Muscle of leg (tissue), 16 donors: ENCODE measurements at places on chromosomes 6 and 20.

- no peak for DNase-seq
Measured at GRCh38 chr6:113829696-113830045, 27.5 kb upstream of the MARCKS start.

DNA sequence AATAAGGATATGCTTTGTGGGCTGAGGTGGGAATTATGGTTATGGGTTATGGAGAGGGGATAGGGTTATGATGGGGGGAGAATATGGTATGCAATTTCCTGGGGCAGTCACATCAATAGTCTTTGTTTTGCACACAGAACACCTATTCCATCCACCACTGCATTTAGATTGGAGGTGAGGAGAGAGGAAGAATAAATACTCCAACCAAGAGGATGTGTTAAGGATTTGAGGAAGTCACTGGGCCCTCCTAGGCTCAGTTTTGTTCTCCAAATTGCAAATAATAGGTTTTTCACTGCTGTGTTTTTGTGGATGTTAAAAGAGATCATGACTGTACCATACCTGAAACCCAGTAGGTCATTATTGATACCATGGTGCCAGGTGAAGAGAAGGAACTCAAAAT is 29.5 kb upstream of the SIRPG start:
- no peak for DNase-seq

- no peak for DNase-seq
Measured at GRCh38 chr20:20293141-20293540, 74.8 kb upstream of the INSM1 start.

DNA sequence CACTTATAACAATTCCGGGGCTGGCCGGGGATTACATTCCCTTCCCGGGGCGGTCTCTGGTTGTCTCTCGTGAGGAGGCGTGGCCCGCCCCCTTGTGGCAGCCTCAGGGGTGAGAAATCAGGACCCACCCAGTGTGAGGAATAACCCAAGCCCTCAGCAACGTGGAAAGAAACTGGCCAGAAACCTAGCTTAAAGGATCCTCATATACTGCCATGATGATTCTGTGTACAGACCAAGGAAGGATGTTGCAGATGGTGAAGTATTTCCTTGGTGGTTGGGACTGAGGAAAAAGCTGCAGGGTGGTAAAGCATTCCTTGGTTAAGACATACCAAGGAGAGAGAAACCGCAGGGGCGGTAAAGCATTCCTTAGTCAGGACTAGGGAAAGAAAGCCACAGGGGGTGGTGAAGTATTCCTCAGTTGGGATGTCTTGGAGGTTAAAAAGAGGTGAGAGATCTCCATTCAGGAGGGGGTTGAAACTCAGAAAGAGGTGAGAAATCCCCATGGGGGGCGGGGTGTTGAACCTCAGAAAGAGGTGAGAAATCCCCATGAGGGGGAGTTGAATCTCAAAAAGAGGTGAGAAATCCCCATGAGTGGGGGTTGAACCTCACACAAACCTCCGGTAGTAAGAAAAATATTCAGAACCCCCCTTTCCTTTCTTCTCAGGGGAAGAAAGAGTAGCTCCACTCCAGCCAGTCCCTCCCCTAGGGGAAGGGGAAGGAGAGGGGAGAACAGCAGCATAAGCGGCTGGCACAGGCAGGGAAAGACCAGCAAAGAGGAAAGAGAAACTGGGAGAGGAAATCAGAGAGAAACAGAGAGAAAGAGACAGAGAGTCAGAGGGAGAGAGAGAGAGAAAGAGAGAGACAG is 238.1 kb downstream of the RNGTT start:
- no peak for DNase-seq

DNA sequence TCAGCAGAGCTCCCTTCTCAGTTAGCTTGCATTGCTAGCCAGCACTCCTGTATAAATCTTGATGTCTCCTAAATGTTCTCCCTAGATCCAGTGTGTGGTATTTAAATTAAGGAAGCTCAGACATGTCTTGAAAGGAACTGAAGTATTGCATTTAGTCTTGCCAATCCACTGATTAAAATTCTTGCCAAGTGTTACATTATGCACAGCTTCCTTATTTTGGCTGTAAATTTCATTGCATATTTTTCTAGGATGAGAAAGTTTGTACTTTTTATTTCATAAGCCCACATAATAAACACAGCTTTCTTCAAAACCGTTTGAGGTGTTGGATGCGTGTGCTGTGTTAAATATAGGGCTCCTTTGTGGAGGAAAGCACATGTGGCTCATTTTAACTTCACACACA is 329.8 kb upstream of the FLRT3 start:
- peak; percentile 44 for DNase-seq

GRCh38 chr6:111550953-111551352 is 54.7 kb downstream of the TRAF3IP2 start:
- no peak for DNase-seq

DNA sequence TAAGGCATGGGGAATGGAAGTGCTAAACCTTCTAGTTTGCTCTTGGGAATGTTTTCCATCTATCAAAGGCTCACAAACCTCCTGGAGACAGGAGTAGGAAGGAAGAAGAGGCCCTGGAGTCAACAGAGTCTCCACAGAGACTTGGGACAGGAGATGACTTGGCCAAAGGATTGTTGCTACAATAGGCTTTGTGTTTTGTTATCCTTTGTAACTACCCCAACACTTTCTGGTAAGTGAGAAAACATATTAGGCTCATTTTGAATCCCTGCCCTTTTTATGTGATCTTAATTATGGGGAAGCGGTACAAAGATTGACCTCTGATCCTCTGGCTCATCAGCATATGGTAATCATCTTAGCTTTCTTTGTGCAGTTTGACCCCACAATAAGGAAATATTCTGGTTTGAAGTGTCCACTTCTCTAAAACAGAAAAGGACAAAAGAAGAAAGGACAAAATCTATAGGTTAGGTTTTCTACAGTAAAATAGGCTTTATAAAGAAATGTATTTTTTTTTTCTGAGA is 24.1 kb upstream of the GTF3C6 start:
- no peak for DNase-seq

- no peak for DNase-seq
Measured at GRCh38 chr6:139862311-139862710, 487.9 kb upstream of the CITED2 start.

DNA sequence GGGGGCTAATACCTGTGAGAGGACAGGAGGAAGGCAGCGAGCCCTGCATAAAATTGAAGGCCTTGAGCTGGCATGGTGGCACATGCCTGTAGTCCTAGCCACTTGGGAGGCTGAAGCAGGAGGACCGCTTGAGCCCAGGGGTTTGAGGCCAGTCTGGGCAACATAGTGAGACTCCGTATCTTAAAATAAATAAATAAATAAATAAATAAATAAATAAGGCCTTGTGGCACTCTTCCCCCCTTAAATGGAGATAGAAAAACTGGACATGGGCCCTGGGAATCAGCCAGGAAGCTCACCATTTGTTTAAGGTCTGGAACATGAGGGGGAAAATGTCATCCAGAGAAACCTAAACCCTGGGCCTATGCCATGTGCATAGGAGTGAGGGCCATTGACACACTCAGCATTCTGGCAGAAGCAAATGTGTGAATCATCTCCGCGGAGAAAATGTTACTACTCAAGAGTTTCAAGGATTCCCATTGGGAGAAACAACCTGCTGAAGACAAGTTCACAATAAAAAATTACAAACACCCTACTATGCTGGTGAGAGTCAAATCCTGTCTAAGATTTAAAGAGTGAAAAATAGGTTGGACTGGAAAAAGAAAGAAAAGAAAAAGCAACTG is 51.9 kb upstream of the UBR2 start:
- DNase-seq: peak; percentile 15

- DNase-seq: no peak
Measured at GRCh38 chr6:138443979-138444378, 40.0 kb downstream of the HEBP2 start.

- no peak for DNase-seq
Measured at GRCh38 chr20:20005342-20005741, 11.8 kb upstream of the NAA20 start.

DNA sequence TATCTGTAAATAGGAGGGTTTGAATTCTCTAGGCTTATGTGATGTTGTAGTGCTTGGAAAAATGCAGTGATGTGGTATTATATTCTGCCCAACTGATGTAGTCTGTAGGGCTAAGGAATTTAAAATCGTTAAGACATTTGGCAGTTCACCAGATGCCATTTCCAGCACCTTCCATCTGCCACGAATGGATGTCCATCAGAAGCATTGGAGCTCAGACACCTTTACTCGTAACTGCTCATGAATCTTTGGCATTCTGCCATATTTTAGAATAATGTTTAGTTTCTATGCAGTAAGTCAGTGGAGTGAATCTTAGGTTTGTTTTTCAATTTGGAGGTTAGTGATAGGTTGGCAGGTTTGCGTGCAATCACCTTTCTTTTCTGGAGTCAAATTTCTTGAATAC is 2.4 kb upstream of the SYTL3 start:
- no peak for DNase-seq

- no peak for DNase-seq
Measured at GRCh38 chr6:26459023-26459810, 1.5 kb downstream of the BTN2A1 start.

DNA sequence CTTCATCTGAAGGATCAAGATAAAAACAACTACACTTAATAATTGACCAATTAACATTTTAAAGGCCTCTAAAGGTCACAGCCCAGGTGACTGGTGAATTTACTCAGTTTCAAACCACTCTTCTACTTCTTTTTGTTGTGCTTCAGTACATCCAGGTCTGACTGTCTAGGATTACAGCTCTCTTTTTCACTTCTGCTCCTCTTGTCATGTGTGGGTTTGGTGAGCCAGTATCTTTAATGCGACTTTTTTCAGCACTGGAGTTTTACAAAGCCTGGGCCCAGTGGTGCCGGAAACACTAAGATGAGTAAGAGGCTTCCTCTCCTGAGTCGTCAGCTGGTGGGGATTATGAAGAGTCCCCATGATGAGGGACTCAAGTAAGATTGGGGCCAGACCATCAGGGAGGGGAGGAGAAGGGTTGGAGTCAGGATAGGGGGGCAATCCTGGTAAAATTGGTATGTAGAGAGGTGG is 27.0 kb downstream of the HECA start:
- DNase-seq: no peak

DNA sequence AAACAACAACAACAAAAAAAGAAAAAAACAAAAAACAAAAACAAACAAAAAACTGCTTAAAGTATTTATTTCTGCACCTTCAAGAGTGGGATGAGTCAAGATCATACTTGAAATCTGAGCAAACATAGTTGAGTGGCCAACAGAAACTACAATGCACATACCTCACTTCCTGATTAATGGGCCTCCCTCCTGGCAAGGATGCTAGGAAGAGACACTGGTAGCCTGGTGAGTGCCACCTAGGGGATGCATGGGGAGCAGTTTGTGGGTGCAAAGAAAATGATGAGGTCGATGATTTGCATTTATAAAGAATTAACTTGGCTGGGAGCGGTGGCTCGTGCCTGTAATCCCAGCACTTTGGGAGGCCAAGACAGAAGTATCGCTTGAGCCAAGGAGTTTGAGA is 808.1 kb downstream of the MAFB start:
- DNase-seq: no peak

- no peak for DNase-seq
Measured at GRCh38 chr6:4030669-4031068, 48.3 kb downstream of the FAM217A start.

DNA sequence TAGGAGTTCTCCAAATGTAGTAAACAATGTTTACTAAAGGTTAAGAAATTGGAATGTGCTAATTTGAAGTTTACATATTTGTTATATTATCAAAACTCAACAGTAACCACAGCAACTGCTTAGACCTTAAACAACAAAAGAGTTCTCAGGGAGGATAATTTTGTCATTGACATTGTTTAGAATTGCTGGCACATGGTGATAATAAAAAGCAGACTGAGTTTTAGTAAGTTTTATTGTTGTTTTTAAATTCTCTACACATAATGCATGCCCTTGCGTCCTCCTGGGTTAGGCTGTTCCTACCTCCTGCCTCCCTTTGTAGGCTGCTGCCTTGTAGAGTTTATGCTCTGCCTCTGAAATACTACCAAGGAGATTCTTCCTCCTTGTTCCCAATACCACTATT is 28.7 kb downstream of the LAMA4 start:
- peak; percentile 43 for DNase-seq

DNA sequence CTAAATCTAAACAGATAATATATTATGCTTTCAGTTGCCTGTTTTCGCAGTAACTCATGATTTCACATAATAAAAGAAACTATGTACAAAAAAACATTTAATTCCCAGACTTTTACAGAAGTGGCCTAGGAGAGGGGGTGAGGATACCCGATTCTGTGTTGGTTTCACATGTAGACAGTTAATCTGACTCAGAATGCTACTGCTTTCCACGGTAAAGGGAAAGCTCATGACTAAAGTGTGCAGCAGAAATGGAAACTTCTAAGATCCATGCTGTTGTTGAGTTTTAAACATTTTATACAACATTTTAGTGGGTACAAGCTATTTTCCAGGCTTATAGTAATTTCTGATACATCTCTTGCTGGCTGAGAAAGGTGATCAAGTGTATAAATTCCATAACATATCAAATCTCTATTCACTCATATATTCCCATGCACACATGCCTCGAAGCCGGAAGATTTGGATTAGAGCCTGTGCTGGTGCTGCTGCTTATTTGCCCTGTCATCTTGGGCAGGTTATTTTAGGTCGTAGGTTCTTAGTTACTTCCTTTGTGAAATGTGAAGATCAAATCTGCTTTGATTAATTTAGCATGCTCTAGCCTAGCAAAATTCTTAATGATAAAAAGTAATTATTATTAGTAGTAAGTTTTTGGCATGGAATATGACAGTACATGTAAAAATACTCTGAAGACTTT is 896.7 kb upstream of the MAP3K7 start:
- DNase-seq: peak; percentile 14

GRCh38 chr6:134495890-134496248 is 178.0 kb upstream of the SGK1 start:
- no peak for DNase-seq

DNA sequence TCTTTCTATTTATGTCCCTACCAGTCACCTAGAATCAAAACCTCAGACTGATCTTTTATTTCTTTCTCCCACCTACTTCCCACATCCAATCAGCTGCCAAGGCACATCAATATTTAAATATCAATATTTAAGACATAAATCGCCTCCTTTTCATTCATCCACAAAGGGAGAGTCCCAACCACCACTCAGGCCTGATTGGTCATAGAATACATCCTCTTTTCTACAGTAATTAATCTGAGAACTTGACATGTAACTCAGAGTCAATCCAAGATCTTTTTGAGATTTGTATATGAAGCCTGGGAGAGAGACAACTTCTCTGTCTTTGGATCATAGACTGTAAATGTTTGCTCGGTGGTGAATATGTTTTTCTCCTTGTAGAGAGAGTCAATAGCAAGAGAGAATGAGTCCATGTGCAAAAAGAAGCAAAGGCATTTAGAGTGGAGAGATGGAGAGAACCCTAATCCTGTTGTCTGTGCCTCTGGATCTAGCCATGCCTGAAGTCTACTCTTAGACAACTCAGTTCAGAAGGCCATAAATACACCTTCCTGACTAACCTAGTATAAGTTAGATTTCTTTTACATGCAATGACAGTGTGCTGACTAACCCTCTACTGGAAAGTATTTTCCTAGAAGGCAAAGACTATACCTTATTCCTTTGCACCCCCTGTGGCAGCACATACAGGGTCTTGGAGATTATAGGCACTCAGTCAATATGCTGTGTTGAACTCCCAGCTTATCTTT is 12.1 kb upstream of the NEDD9 start:
- DNase-seq: no peak

- DNase-seq: no peak
Measured at GRCh38 chr6:159404296-159404695, 235.1 kb downstream of the FNDC1 start.
